ENCODE measurements at places on chromosomes 7 and 10. TPM values are rescaled to one million over a fixed set of nuclear protein-coding genes. Genes with fewer than 3 reads are reported as not detected.

Gene DENND2A
- 7.8 TPM for total RNA-seq

Gene CYP3A4
- not detected for total RNA-seq

Gene RBP3
- total RNA-seq = not detected

DNA sequence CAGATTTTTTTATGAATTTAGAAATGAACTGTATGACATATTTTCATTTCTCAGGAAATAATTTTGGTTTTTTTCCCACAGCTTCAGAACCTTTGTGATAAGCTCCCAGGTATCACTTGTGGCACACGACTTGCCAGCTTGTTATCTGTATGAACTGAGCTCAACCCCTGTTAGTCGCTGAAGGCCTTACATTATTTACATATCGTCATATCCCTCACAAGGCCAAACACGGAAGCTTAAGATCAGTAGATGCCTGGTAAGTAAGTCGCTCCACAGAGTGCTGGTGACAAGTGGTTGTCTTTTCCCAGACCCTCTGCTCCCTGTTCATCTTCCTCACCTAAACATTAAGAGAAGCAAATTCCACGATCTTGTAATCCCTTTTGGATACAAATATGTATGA, 55.2 kb downstream of the RAPGEF5 start:
- no peak for DNase-seq
- no peaks in the 10 kb centered on the region for H3K36me3 ChIP-seq
- no peaks in the 10 kb centered on the region for H3K4me1 ChIP-seq

DNA sequence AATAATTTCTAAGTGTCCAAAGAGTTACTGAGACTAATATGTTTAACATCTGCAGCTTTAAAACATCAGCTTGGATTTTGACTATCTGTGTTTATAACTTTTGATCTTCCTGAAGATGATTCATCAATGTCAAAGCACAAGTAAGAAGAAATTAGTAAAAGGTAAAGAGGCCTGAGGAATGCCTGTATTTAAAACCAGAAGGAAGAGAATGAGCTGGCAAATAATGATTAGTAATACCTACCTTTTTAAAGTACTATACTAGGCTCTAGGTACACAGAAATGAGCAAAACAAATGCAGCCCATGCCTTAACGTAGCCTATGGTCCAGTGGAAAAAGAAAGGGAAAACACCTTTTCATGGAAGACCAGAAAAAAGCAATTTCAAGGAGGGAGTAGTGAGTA, 158.0 kb downstream of the KCND2 start:
- no peak overlapping the region for H3K27ac ChIP-seq
- H3K4me3 ChIP-seq = no peak overlapping the region
- H3K36me3 ChIP-seq = no peaks in the 10 kb centered on the region
- H3K4me1 ChIP-seq = no peaks in the 10 kb centered on the region
- no peak for DNase-seq

- H3K27me3 ChIP-seq = no peaks in the 10 kb centered on the region
- no peak for DNase-seq
- H3K27ac ChIP-seq = no peak overlapping the region
- no peak overlapping the region for H3K4me3 ChIP-seq
- H3K36me3 ChIP-seq = no peaks in the 10 kb centered on the region
- H3K4me1 ChIP-seq = no peaks in the 10 kb centered on the region
Observed at GRCh38 chr7:149385195-149385950, 75.5 kb downstream of the ZNF777 start.

DNA sequence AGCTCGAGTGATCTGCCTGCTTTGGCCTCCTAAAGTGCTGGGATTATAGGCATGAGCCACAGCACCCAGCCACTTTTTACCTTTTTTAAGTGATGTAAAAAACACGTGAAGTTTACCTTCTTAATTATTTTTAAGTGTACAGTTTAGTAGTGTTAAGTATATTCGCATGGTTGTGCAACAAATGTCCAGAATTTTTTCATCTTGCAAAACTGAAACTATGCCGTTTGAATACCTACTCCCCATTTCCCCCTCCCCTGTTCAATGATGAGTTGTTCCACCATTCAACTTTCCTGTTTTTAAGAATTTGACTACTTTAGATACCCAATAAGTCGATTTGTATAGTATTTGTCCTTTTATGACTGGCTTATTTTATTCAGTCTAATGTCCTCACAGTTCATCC, 10.9 kb downstream of the NRBF2 start:
- no peak overlapping the region for H3K27ac ChIP-seq
- H3K27me3 ChIP-seq = no peaks in the 10 kb centered on the region
- H3K4me1 ChIP-seq = 0 out of 2 replicates have a peak, but pooled peaks cover 2% of the 10 kb centered on the region
- peaks cover 3% of the 10 kb centered on the region for H3K36me3 ChIP-seq
- DNase-seq = no peak
